Activated T-cell treated with anti-CD3 and anti-CD28 coated beads for 48 hours (primary cell): ENCODE measurements at places on chromosomes 2 and 18.

GRCh38 chr2:12728221-12728777 lies 11.6 kb downstream of the TRIB2 start:
- DNase-seq: peak; percentile 22

GRCh38 chr2:73972846-73973245 lies 11.9 kb upstream of the TET3 start:
- DNase-seq: no peak

DNA sequence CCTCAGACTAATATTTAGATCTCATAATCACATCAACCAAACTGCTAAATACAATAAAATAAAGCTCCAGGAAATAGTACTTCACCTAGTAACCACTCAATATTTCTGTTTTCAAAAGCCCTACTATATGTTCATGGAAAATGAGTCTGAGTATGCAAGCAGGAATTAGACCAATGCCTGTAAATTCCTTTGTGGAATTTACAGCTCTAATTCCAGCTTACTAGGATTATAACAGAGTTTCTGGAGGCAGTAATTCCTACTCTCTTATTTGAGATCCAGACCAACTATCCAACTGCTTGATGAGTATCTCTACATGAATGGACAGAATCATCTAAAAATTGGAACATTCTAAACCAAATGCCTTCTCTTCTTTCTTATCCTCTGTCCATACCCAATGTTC lies 11.6 kb downstream of the CDKL4 start:
- DNase-seq: no peak

GRCh38 chr2:188628989-188629752 lies 337.5 kb downstream of the GULP1 start:
- no peak for DNase-seq

DNA sequence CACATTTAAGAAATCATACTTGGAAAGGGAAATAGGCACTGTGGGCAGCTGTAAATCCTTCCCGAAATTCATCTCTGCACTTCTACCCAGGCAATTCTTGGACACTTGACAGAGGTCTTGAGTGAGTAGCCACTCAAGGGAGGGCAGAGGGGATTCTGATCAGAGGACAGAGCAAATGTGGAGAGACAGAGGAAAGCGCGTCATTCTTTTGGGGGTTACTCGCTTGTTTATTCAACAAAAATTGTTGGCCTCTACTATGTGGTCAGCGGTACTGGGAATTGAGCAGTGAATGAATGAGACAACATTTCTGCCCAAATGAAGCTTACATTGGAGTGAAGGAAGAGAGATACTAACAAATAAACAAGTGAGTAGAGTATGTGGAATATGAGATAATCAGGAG lies 41.4 kb upstream of the YES1 start:
- no peak for DNase-seq
